ENCODE measurements at places on chromosomes 12 and 14.

- DNase-seq, result no peak
Measured at GRCh38 chr12:24711056-24712008, 237.6 kb downstream of the BCAT1 start.

GRCh38 chr12:80101126-80101525 lies 1.8 kb downstream of the OTOGL start:
- DNase-seq, result no peak

DNA sequence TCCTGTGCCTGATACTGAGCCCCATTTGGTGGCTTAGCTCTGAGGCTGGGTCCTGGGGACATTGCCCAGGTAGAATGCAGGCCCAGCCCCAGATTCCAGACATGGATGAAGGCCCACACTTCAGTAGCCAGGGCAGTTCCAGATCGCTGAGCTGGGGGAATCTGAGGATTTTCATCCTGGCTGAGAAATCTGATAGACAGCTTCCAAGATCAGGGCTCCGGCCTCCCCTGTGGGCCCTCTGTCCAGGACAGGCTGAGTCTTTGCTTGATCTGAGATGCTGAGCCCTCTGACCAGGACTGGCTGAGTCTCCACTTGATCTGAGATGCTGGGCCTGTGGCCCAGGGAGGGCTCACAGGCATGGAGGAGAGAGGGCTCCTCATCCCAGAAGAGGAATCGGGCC lies 3.3 kb upstream of the RASAL1 start:
- no peak for DNase-seq

- DNase-seq, result no peak
Measured at GRCh38 chr12:132441871-132442863, 47.8 kb upstream of the FBRSL1 start.

DNA sequence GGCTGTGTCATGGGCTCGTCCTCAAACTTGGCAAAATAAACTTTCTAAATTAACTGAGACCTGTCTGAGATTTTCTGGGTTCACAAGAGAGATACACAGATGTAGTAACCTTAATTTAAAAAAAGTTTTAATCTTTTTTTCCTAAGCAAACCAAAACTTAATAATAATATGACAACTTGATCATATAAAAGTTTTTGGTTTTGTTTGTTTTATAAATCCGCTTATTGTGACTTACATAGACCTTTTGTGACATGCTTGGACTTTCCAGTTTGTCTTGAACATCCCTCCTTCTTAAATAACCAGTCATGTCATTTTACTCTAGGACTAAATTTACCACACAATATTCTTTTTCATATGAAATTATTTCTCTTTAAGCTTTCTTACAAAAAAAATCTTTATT lies 8.5 kb downstream of the RDH12 start:
- no peak for DNase-seq

- DNase-seq, result no peak
Measured at GRCh38 chr12:593396-594270, 69.6 kb downstream of the NINJ2 start.

GRCh38 chr12:68809190-68810026 lies 1.4 kb downstream of the MDM2 start:
- DNase-seq, result no peak

DNA sequence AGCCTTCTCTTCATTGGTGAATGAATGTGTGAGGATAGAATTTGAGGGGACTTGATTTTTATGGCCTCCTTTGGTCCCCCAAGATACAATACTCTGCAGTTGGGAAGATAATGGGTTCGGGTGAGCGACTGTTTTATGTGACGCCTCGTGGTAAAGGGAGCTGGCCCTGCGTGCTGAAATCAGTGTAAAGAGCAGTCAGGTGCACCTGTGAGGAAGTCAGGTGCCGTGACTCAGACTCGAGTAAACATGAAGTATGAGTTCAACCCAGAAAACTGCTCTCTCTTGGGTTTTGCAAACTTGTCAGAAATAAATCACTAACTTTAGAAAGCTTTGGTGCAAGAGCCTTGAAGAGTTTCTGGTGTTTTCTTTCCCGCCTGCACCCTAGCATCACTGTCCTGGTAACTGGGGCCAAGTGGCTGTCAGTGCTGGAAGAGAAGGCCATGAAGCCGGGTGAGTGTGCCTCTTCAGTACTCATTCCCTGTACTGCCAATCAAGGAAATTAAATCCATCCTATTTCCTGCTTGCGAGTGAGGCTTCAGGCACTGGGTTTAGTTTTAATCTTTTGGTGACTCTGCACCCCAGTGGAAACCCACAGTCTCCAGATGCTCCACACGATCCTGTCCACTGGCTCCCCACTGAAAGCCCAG lies 59.2 kb downstream of the AACS start:
- DNase-seq, result no peak

DNA sequence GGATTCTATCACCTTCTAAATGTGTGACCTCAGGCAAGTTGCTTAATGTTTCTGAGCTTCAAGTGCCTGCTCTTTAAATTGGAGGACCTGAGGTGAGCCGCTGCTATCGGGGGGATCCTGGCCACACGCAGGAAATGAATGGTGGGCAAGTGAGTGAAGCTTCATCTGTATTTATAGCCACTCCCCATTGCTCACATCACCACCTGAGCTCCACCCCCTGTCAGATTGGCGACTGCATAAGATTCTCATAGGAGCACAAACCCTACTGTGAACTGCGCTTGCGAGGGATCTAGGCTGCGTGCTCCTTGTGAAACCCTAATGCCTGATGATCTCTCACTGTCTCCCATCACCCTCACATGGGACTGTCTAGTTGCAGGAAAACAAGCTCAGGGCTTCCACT lies 158.6 kb upstream of the CCND2 start:
- no peak for DNase-seq

DNA sequence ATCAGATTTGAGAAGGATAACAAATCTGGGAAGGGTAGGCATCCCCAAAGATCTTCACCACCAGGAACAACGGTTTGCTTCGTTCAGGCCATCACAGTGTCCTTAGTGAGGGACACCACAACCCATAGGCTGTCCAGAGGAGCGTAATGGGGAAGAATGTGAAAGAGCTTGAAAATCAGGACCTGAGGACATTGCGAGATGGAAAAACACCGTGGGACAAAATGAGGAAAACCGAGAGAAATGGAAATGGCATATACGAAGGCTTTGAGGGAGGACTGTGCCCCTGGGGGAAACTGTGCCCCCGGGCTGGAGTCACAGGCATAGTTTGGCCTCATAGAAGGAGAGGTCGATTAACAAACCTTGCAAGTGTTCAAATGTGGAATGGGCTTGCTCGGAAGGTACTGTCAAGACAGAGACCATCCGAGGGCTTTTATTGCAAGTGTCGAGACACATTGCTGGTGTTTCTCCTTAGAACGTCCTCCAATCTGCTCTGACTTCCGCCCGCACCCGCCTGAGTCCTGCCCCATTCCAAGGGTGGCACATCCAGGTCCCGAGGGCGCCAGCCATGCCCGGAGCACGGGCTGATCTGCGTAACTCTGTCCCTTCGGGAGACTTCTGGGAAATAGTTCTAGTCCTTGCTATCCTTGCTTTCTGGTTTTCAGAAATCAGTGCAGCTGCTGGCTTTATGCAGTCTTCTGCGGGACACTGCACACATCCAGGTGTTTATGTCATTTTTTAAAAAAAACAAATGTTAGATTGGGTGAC lies 885 bp upstream of the PALS1 start:
- DNase-seq, result peak; percentile 11

DNA sequence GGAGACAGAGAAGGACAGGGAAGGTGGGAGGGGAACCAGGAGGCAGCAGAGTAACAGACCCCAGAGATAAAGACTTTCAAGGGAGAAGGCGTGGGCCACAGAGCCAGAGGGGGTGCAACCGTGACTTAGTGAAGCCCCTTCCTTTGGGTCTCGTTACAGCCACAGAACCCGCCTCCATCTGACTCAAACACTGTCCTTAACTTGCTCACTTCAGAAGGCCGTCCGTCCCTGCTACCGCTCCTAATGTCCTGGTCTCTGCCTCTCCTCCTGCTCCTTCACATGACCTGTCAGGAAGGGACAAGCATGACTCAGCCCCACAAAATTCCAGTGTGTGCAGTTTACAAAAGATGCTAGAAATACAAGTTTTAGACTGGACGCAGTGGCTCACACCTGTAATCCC lies 18.0 kb downstream of the RIMBP2 start:
- DNase-seq, result no peak

- peak; percentile 79 for DNase-seq
Measured at GRCh38 chr12:49776413-49776812, 35.1 kb downstream of the TMBIM6 start.
